ENCODE measurements at places on chromosomes 5 and 9. TPM values are rescaled to one million over a fixed set of nuclear protein-coding genes. Genes with fewer than 3 reads are reported as not detected.

The ANKRD31 gene
- 1.5 TPM for total RNA-seq

The FOXD4 gene
- total RNA-seq, result 0.82 TPM

The RNF180 gene
- total RNA-seq, result 43.2 TPM

The MARCHF6 gene
- total RNA-seq, result 262 TPM

The GABRA1 gene
- 16.5 TPM for total RNA-seq

All from camera-type eye (tissue), 1 donor.